Stimulated activated CD8-positive, alpha-beta memory T cell treated with anti-CD3 and anti-CD28 coated beads, Interleukin-7, amount 100 ng/mL, for 1 hour (primary cell): ENCODE measurements at places on chromosomes 3 and 15.

- DNase-seq: no peak
These were observed 46.0 kb upstream of the FURIN start for GRCh38 chr15:90822204-90822955.

GRCh38 chr3:138593488-138594149 is 441 bp downstream of the CEP70 start:
- no peak for DNase-seq

GRCh38 chr15:99249270-99249841 is at the start of gene TTC23:
TTC23 (minus strand) TSS chr15:99249581; CDS start chr15:99228712, 20,869 bp downstream.
- no peak for DNase-seq

GRCh38 chr3:183493296-183494045 is 62.0 kb downstream of the KLHL6 start:
- DNase-seq: no peak

DNA sequence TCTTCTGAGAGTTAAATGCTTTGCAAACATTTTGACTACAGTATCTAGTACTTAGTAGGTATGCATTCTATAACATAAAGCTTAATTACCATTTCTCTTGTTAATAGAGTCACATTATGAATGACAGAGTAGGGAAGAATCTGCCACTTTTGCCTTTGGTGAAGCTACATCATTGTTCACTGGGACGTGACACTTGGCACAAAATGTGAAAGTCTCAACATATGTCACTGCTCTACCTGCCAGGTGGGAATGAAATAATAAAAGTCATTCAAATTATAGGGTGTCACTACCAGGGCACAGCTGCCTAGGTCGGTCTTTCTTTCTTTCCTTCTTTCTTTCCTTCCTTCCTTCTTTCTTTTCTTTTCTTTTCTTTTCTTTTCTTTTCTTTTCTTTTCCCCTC is 17.6 kb downstream of the GPR87 start:
- DNase-seq: no peak

GRCh38 chr3:27633224-27633545 is 88.9 kb downstream of the EOMES start:
- DNase-seq: no peak

DNA sequence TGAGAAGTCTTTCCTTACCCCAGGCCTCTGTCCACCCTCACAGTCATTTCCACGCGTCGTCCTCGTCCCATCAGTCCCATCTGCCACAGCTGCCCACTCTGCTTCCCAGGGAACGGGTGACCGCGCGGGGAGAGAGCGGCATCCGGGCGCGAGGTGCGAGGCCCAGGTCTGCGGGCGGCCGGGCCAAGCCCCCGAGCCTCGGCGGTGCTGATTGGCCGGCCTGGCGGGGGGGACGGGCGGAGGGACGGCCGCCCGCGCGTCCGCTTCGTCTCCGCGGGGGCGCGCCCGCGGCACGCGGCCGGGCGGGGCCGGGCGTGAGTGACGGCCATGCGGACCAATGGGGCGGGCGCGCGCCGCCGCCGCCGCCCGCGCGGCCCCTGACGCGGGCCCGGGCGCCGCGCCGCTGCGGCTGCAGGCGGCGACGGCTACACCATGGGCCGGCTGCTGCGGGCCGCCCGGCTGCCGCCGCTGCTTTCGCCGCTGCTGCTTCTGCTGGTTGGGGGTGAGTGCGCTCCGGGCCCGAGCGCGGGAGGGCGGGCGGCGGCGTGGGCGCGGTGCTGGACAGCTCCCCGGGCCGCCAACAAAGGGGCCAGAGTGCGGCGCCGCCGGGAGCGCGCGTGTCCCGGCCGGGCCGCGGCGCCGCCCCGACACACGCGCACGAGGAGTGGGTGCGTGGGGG is at the start of gene PODXL2:
TSS of gene PODXL2 (plus strand) at position 398 of the 679 bp plus-strand sequence. CDS start at position 433, 35 bp downstream.
- DNase-seq: no peak

DNA sequence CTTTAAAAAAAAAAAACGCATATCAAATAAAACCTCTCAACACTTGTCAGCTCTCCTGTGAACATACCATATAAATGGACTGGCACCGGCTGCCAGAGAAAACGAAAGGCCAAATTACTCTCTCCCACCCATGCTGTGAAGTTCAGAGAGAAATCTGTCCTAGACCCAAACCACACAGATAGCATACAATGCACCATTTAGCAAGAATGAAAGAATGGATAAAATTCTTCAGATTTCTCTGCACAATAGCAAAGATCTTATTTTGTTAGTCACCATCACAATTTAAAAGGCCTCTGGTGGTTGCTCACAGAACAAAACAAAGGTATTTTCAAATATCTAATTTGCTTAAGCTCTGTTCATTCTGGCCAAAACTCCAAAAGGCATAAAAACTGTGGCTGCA is 93.9 kb upstream of the BHLHE40 start:
- no peak for DNase-seq

DNA sequence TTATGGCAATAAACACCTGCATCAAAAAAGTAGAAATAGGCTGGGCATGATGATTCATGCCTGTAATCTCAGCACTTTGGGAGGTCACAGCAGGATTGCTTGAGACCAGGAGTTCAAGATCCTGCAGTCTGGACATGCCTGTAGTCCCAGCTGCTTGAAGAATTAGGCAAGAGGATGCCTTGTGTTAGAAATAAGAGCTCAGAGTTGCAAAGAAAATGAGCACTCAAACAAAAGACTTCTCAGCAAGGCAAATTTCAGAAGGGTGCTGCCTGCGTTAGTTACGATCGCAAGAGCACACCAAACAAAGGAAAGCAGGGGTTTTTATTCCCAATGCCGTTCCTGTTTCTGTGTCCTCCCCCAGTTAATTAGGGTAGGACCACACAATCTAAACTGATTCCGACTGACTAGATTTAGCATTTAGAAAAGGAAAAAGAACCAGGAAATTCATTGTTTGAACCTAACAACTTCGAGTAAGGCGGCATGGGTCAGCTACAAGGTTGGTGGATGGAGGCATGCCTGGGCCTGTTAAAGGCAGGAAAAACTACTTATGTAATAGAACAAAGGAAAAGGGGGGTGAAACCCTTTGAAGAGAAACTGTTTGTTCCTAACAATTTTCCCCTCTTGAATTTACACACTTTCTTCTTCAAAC is 55.5 kb downstream of the DLG1 start:
- no peak for DNase-seq

DNA sequence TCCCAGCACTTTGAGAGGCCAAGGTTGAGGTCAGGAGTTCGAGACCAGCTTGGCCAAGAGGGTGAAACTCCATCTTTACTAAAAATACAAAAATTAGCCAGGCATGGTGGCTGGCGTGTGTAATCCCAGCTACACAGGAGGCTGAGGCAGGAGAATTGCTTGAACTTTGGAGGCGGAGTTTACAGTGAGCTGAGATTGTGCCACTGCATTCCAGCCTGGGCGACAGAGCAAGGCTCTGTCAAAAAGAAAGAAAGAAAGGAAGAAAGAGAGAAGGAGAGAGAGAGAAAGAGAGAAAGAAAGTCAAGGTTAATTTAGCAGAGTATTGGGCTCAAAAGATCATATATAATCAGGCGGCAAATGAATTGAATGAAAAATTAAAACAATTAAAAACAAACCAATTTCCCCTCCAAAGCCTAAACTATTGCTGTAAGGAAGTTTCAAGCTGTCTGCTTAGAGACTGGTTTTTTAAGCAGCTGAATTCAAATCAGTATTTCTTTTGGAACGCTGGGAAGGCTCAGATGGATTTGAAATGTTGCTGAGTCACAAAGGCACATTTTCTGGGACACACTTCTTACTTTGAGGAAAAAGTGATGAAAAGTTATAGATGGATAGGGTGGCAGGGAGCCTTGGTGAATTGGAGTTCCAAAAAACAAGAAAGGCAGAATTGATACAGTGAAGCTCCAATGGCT is 81.3 kb upstream of the BHLHE40 start:
- no peak for DNase-seq

DNA sequence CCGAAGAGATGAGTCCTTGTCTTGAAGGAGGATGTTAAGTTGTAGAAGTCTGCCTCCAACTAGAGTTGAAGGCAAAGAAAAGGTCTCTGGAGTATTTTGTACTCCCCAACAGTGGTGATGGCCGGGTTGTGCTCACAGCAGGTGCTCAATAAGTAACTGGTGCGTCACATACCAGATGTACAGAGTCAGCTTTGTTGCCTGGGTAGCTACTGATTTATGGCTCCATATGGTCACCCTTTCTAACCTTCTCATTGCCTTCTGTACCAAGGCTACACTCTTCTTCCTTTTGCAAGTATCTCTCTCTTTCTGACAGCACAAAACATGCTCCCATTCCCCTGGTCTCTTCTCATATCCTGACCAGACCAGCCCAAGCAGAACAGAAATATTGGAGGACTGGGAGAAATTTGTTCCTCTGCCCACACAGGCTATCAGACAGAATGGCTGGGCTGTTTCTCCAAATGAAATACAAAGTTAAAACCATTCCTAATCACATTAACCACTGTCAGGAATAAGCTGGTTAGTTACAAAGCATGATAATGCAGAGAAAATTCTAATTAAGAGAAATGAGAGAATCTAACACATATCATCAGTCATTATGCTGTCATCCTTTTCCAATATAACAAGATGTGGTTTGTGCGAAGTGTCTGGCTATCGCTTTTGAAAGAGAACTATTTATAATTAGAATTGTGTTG is 150.1 kb upstream of the LRRN1 start:
- DNase-seq: no peak

GRCh38 chr15:99478977-99479376 is 86.8 kb upstream of the MEF2A start:
- DNase-seq: no peak

DNA sequence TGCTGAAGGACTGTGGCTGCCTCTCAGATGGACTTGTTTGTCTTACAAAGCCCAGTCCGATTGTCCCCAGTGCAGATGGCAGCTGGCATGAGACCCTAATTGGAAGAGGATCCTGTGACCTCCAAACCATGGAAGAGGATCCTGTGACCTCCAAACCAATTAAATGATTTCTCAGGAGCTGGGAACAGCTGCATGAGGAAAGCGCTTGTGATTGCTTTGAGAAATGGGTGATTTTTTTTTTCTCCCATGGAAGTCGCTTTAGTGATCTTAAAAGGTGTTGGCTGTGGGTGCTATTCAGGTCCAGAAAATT is 68.4 kb upstream of the LARS2 start:
- DNase-seq: no peak

GRCh38 chr15:68765602-68766368 is 54.9 kb downstream of the ANP32A start:
- no peak for DNase-seq

- no peak for DNase-seq
These were observed 113.4 kb upstream of the MRPS22 start for GRCh38 chr3:139230391-139230790.

DNA sequence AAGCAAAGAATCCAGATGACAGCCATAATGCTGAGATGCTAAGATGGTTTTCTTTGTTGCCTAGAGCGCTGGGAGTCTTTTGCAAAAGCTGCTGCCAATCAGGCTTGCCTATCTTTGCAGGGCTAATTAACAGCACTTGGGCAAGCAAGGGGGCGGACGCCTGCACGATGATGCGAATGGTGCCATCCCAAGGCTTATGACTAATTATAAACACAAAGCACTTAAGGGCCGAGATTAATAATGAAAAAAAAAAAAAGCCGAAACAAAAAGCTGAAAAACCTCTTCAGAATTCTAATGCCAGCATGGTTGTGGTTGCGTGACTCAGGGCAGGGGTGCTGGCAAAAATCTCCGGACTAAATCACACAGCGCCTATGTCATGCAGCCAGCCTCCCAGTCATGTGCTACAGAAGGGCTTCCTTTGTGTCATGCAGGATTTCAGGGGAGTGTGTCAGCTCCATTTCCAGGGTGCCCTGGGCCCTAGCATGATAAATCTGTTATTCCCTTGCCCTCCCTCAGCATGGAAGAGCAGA is 185.0 kb upstream of the ANKRD28 start:
- no peak for DNase-seq

- DNase-seq: no peak
These were observed 511.2 kb downstream of the FOXP1 start for GRCh38 chr3:71072287-71072686.

- DNase-seq: no peak
These were observed 23.4 kb upstream of the PPP4R2 start for GRCh38 chr3:72973031-72973723.

DNA sequence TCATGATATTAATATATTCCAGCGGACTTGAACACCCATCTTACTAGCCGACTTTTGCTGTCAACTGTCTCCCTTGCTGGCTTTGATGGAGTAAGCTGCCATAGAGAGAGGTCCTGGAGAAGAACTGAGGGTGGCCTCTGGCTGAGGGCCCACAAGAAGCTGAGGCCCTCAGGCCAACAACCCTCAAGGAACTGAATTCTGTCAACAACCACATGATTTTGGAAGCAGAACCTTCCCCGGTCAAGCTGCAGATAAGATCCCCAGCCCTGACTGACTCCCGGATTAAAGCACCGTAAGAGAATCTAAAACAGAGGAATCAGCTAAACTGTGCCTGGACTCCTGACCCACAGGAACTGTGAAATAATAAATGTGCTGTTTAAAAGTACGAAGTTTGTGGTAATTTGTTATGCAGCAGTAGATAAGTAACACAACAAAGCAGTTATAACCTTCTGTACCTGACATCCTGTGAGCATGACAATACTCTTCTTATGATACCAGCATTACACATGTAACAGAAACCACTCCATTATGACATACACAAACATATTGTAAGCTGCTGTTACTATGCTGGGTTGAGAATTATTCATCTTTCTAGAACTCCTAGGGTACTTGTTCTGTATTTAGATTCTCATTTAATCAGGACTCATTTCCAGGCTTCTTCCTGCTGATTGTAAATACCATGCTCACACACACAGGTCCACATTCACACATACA is 66.2 kb downstream of the HES1 start:
- DNase-seq: no peak

DNA sequence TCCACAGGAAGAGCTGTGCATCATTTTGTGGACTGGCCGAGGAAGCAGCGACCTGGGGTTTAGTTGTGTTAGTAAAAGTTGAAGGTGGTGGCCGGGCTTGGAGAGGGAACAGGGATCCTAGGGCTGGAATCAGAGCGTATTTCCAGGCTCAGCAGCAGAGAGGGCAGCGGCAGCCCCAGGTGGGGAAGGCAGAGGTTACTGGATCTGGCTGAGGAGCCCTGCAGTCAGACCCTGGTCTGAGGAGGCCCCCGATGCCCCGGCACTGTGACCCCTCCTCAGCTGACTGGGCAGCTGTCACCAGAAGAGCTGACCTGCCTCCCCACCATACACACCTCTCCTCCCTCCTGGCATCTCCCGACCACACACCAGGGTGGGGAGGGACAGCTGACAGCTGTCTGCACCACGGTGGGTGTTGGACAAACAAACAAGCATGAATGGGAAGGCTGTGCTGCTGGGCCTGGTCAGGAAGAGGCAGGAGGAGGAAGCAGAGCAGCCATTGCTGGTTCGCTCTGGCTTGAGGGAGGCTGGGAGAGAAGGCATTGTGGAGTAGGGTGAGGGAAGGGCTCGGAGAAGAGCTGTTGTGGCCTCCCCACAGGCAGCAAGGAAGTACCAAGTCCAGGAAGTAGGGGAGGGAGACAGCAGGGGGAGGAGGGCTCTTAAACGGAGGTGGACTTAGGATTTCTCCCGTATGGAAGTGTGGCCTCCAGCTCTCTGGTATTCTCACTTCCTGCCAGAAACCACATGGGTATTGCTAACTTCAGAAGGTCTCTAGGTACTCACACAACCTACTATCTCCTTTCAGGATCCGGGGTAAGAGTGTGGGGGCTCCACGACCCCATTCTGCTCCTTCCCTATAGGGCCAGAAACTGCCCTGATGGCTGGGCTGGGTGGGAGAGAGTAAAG is 49.5 kb upstream of the HACD2 start:
- no peak for DNase-seq
